Upper lobe of left lung (tissue), 6 donors: ENCODE measurements at places on chromosomes 7 and 10. TPM values are rescaled to one million over a fixed set of nuclear protein-coding genes. Genes with fewer than 3 reads are reported as not detected.
A peak's percentile ranks its signal among the peaks of the same experiment; 100 is the strongest.

DNA sequence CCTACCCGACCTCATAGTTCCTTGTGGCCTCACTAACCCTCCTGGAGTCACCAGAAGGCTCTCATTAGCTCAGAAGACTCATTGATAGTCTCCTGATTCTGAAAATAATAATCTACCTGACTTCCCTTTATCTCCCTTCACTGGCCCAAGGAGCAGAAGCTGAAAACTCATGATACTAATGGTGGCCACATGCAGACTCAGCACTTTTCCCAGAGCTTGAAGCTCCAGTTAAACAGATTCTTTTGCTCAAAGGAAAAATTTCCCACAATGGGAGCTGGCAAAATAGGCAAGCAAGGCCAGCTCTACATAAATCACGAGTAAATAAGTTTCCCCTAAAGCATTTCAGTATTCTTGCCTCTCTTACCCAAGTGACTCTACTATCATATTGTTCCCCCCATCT, 8.2 kb downstream of the NAPEPLD start:
- DNase-seq, result no peak

GRCh38 chr10:124478515-124478914, 16.9 kb downstream of the LHPP start:
- no peak for DNase-seq

- no peak for DNase-seq
Measured at GRCh38 chr10:99981581-99982199, 28.1 kb downstream of the DNMBP start.

DNA sequence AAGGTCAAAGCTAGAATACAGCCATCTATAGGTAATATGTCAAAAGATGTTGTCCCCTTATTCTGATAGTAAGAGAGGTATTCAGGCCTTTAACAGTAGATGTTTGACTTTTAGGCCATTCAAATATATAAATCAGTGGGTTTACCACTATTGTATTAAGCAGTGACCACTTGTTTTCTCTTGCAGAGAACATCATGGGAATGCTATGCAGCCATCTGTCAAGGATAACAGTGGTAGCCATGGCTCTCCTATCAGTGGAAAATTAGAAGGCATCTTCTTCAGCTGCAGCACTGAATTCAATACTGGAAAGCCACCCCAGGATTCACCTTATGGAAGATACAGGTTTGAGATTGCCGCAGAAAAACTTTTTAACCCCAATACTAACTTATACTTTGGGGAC, 68.4 kb downstream of the PHYHIPL start:
- no peak for DNase-seq

- no peak for DNase-seq
Measured at GRCh38 chr10:123991611-123992570, 100.3 kb upstream of the CPXM2 start.

GRCh38 chr10:86362129-86362527, 4.5 kb downstream of the GRID1 start:
- peak; percentile 12 for DNase-seq

- DNase-seq, result no peak
Measured at GRCh38 chr7:99461221-99461620, 4.7 kb downstream of the ATP5MF start.

- no peak for DNase-seq
Measured at GRCh38 chr7:12583922-12584321, 13.4 kb downstream of the SCIN start.

DNA sequence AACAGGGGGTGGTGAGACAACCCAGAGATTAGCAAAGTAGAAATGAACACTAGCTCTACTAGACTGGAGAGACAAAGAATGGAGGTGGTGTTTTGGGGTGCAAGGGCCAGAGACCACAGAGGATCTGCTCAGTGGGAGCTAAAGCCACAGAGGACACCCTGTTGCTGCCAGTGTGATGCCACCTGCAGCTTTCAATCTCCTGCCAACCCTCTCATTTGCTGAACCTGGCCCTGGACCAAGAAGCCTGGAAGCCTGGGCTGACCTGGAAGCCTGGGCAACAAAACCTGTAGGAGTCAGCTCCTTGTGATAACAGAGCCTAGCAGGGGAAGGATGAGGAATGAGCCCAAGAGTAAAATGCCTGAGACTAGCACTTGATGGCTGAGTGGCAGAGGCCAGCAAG, 81.1 kb upstream of the ADO start:
- DNase-seq, result no peak

GRCh38 chr10:7417103-7417623, 6.3 kb upstream of the SFMBT2 start:
- DNase-seq, result no peak

DNA sequence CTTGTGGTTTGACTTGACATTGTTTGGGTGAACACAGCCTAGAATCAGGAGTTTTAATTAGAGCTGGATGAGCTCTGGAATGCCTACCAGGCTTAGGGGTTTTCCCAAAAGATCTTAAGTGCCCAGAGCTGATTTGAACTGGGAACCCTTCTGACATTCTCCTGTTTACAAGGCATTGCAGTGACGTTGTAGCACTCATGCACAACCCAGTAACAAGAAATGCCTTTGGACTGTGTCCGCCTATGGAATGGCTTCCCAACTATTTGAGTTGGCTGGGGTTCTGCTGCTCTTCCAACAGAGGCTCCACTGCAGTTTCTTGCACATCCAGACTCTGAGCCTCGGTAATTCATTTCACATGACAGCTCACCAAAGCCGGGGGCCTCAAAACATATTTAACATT, 76.7 kb upstream of the MKX start:
- no peak for DNase-seq

DNA sequence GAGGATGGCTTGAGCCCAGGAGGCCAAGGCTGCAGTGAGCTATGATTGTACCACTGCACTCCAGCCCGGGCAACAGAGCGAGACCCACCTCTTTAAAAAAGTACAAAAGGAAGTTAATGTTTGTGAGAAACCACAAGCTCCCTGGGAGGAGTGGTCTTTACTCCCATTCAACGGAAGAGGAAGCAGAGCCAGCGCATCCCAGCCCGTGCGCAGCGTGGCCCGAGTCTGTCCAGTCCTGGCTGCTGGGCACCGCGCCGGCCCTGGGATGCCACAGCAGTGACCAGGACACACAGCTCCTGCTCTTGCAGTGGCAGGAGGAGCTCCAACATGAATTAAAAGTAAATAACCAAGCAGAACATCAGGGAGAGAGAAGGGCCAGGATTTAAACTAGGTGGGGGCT, 68.4 kb downstream of the ELFN1 start:
- DNase-seq, result peak; percentile 74

DNA sequence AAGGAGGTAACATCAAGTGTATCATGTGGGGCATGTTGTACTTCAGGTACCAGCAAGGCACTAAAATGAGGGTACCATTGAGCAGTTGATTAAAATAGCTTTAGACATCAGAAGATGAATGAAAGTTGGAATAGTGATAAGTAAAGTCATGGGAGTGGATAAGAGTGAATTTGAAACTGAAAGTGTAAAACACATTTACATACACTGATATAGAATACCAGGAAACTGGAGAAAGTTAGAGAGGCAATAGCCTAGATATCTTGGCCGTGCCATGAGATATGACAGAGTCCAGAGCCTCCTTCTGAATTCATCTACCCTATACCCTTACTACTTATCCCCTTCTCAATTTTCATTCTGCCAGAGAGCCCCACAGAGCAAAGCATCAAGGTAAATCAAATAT, 76.6 kb downstream of the GRM3 start:
- no peak for DNase-seq

- DNase-seq, result no peak
Measured at GRCh38 chr10:61024856-61025201, 80.8 kb upstream of the RHOBTB1 start.

- no peak for DNase-seq
Measured at GRCh38 chr10:79412516-79412915, 32.9 kb downstream of the ZCCHC24 start.

- DNase-seq, result peak; percentile 22
Measured at GRCh38 chr10:102227050-102227449, 951 bp downstream of the ELOVL3 start.

DNA sequence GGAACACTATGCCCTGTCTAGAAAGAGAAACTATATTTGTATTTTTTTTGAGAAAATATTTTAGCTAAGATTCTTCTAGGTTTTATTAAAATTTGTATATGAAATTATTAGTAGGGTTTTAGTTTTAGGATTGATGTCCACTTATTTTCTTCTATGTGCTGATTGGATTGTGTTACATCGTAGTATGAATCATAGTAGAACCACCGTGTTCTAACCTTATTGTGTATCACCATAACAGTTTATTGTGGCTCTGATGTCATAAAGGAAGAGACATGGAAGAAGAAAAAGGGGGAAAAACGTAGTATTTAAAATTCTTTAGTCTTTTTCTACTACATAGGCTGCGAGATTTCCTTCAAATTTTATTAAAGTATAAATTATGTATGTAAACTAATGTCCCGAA, 1.9 kb downstream of the AGBL3 start:
- DNase-seq, result no peak

DNA sequence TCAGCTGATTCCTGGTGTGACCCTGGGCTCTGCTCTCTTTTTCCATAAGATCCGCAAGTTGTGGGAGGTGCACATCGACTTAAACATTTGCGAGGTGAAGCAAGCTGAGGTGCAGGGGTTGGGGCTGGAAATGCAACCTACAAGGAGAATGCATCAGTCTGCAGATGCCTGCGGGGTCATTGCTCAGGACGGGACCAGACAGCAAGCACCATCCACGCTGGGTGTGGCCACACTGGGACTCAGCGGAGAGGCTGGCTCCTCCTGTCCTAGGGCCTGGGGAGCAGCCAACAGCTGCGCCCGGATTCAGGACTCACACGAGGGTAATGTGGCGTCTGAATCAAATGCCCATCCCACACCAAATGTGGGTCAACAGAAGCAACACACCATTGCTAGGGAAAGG, 33.8 kb downstream of the STK32C start:
- peak; percentile 32 for DNase-seq

GRCh38 chr10:124289851-124290795, 128.6 kb downstream of the OAT start:
- no peak for DNase-seq

DNA sequence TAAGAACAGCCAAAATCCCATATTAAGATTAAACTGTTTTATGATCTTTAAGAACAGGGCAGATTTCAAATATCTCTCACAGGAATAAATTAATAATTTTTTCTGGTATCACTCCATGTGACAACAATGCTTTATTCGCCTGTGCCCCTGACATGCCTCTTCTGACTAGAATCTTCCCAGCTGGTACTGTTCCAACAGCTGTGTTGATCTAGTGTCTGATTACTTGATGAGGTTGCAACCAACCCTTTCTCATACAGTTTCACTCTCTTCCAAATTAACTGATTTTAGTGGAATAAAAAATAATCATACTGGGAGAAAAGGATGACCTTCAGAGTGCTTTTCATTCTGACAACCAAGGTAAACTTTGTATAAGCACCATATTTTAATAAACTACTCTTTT, 151.9 kb downstream of the CHRM2 start:
- no peak for DNase-seq

- DNase-seq, result no peak
Measured at GRCh38 chr7:8285155-8285554, 23.2 kb upstream of the ICA1 start.

GRCh38 chr10:104872691-104873090, 231.6 kb downstream of the SORCS3 start:
- DNase-seq, result no peak

- DNase-seq, result no peak
Measured at GRCh38 chr10:30816159-30816819, 186.7 kb upstream of the LYZL2 start.

GRCh38 chr7:150790416-150791075, 9.6 kb downstream of the TMEM176B start:
- peak; percentile 44 for DNase-seq

DNA sequence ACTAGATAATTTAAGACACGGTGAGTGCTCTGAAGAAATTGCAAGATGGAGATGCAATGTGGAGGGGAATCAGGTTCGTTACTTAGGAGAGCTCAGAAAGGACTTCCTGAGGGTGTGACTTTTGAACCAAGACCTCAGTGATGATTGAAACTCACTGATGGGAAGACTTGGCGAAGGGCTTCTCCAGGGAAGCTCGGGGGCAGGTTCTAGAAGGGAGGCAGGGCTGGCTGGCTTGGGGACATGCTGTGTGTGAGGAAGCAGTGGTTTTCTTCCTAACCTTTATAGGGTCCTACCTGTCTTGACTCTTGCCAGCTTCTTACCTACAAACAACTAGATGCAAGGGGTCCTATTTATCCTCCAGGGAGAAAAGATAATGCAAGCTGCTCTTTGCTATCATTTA, 637.9 kb downstream of the ACTR3B start:
- no peak for DNase-seq

DNA sequence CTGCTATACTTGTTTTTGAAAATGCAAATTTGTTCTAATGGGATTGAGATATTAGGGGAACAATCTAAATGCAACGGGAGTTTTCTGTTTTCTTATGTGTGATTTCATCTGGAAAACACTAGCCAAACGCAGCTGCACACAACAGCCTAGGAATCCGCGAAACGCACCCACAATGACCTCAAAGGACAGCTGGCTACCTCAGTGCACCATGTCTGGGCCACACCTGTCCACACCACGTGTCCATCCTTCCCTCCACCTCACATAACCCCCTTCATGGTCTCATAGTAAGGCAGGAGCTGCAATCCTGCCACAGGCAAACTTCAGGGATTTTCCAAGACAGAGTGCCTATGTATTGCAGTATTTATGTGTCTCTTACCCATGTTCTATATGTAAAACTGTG, 382.5 kb upstream of the PRKCQ start:
- no peak for DNase-seq

GRCh38 chr10:112302335-112302734, 19.1 kb downstream of the TECTB start:
- no peak for DNase-seq

DNA sequence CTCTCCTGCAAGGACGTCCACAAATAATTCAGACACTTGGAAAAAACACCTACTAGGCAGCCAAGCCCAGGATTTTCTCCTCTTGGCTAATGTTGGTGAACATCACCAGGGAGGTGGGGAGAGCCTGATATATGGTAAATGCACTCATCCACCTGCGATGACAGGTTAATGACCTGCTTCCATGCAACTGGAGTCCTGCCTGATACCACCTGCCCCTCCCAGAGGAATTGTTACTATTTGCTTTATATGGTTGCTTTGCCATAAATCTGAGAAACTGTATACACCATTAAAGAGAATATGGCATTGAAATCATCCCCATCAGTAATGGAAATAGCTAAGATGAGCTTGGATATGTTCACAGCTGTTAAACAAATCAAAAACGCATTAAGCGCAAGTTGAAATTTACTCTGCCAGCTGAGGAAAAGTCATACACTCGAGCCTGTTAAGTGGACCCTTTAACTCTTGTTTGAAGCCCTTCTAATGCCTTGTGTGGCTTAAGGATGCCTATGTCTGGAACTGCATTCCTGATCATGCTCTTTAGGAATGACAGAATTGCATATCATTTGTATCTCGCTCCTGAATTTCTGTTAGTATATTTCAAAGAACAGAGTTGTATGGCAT, 208.3 kb downstream of the PRPF18 start:
- no peak for DNase-seq

GRCh38 chr10:70482982-70483760, 4.6 kb downstream of the PALD1 start:
- DNase-seq, result no peak

Gene ADK
- total RNA-seq, result 47.0 TPM

Gene FAM25G
- total RNA-seq, result not detected

Gene UCMA
- not detected for total RNA-seq

Gene RAB19
- total RNA-seq, result 7.3 TPM

Gene CDH23
- 12.0 TPM for total RNA-seq

Gene SPAM1
- total RNA-seq, result not detected

Gene MYL7
- not detected for total RNA-seq

Gene CALHM1
- total RNA-seq, result not detected

Gene GRM8
- not detected for total RNA-seq

Gene FGFBP3
- total RNA-seq, result 1.4 TPM
